ENCODE measurements at places on chromosomes 7 and 10.

DNA sequence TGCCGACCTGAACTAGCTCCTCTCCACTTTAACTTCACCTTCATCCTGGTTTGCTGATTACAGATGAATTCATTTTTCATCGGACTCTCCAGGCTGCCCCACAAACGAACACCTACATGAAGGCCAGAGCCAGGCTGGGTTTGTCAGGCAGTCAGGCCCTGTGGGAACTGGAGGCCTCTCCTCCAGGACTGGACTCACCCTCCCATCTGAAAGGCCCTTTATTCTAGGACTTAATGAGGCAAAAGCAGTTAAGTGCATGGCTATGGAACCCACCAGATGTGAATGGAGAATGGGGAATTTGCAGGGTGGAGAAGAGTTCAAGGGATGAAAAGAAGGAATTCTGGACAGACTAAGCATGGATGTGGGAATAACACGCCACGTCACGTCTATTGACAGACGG lies 170.8 kb downstream of the ARHGAP12 start:
- DNase-seq: no peak

- DNase-seq: no peak
These were observed 379.3 kb upstream of the POM121L12 start for GRCh38 chr7:52656098-52656497.

DNA sequence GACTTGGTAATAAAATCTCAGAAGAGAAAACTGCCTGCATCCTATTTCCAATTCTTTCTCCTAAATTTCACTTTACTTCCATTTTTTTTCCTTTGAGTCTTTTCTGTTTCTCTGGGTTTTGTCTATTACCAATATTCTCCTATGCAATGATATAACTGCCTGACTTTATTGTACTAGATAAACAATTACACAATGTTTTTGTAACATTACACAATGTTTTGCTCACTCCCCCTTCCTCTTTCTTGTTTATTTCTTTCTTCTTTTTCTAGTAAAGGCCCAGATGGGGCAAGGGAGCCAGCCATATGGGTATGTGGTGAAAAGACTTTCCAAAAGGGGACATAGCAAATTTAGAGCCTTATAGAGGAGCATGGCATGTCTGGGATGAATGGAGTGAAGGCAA lies 278.7 kb upstream of the PHYHIPL start:
- DNase-seq: no peak

GRCh38 chr10:43202224-43202656 lies 64.0 kb downstream of the CSGALNACT2 start:
- no peak for DNase-seq

GRCh38 chr10:42490368-42490767 lies 148.0 kb downstream of the ZNF33B start:
- no peak for DNase-seq

DNA sequence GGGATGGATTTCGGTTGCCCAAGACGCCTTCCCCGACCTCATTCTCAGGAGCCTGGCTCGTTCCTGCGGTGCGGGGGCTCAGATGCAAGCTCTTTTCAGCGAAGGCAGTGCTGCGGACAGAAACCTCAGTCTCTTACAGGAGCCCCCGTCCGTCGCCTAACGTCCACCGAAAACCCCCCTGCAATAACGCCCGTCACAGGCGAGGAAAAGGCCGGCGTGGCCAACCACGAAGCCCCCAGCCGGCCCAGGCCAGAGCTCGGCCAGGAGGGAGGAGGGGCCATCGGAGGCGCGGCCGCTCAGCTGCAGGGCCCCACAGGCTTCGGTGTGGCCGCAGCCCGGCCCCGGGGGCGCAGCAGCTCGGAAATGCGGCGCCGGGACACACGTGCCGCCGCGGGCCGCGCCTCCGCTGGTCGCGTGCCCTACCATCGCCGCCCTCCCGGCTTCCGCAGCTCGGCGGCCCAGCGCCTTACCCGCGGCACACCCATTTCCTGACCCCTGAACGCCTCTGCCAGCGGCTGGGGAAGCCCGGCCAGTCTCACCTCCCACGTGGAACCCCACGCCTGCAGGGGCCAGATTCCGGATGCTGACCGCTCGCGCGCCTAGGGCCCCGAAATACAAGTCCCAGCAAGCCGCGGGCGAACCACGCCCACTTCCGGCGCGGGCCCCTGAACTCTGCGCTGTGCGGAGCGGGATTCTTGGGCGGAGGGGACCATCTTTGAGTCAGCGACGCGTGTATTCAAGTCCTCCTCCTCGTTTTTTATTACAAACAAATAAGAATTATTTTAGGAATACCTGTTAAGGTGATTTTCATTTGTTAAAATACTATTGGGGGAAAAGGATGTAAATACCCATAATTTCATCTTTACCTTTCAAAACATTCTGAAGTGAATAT lies at the start of gene ZNF239:
TSS of gene ZNF239 (minus strand) at position 616 of the 892 bp plus-strand sequence. CDS start 16,537 bp downstream, outside the sequence.
- DNase-seq: peak; percentile 86

DNA sequence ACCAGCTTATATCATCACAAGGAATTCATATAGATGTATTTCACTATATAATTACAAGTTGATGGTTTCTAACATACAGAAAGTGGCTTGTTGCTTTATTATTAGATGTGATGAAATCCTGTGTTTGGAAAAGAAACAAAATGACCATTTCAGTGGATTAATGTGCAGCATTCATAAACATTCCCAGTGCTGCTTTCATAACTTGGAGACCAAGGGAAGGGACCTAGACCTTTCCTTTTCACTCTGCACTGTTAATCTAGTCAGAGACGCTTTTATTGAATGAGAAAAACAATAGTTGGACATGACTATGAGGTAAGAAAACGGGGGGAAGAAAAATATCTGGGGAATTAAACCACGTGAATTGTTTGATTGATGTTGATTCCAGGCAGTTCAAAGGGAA lies 160.0 kb downstream of the HDAC9 start:
- peak; percentile 1 for DNase-seq

DNA sequence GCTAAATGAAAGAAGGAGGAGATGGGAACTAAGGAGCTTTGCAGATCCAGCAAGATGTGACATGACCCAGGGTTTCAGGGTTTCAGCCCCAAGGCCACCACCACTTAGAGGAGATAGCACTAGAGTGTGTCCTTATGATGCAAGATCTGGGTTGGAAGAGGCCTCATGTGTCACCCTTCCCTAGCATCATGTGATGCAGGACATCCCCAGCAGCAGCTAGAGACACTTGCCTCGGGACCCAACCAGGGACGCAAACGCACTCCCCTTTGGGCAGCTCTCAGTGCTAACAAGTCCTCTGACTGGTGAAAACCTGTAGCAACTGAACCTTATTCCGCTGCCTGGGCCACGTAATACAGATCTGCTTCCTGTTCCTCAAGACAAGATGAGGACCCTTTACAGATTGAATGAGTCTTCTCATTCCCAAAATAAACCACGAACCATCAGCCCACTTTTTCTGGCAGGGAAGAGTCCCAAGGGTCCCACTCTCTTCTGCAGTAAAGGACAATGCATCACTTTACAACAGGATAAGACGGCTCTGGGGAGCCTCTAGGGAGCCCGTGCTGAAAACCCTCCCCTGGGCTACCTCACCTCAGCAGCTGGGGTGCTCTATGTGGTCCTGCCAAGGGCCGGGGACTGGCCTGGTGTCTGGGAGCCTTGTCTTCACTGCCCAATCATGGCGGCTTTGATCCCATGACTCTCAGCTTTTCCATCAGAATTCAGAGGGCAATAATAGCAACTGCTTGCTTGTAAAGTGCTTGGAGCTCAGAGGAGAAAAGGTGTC lies 44.8 kb upstream of the GDF10 start:
- no peak for DNase-seq

DNA sequence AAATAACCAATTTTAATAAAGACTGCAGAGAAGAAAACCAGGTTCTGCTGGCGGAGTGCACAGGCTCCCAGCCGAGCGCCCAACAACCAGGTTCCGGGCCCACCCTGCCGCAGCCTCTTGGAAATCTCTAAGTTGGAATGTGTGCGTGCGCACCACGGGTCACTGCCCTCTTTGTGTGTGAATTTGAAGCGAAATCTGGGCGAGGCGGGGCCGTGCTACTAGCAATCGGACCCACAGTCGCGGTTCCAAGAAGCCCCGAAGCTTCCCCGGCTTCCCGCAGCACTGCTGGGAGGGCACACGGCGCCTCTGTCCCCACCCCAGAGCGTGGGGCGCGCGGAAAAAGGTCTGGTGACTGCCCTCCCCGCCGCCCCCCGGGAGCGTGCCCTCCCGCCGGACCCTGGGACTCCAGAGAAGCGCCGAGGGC lies 666 bp upstream of the MAP3K8 start:
- DNase-seq: peak; percentile 65

DNA sequence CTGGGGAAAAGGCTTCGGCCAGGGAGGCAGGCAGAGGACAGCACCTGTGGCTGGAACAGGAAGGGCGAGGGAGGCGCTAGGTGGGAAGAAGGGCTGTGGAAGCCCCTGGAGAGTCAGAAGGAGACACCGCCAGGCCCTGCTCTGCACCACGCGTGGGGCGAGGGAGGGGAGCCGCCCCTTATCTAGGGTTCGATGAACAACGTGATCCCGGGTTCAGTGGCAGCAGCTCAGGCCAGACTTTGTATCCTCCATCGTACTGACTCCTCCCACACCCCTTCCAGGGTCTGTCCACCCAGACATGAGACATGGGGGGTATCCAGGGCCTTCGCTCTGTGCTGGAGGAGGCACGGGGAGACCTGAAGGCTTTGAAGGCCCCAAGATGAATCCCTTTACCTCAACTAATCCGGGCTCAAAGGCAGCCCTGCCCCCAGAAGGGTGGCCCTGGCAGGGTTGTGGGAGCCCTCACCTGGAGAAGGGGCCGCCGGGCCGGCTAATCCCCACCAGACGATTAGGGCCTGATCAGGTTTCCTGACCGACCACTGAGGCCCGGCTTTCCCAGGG lies 110.8 kb downstream of the PDGFA start:
- DNase-seq: no peak

DNA sequence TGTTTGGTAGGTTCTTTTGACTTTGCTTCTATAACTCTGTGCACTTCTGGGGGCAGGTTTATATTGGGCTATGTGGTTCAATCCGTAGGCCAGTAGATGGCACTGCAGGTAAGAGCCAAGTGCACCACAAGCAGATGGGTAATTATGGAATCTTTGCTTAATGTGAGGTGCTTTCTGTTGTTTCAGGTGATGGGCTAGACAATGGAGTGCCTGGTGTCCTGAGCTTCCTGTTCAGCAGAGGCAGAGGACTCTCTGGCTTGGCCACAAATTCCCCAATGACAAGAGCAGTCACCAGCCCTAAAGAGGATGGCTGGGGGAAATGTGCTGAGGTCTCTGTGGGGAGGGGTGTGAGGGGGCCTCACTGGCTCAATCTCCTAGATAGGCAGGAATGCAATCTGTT lies 455.0 kb downstream of the CCSER2 start:
- no peak for DNase-seq

GRCh38 chr7:151491859-151492258 lies 27.8 kb downstream of the RHEB start:
- peak; percentile 77 for DNase-seq

- DNase-seq: no peak
These were observed 57.5 kb downstream of the UNCX start for GRCh38 chr7:1290026-1290678.

DNA sequence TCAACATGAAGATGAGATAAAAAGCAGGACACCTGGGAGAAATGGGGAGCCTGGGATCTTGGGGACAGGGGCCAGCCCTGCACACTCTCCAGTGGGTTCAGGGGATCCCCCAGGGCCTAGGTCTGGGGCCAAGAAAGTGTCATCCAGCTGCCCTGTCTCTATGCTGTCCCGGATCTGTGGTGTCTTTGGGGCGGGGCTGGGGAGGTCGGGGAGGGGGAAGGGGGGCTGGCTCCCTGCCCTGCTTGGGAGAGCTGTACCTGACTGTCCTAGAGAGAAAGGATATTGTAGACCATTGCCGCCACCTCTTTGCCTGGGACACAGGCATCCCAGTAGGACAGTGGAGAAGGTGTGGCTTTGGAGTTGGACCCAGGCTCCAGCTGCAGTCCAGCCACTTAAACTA lies 7.0 kb upstream of the SPACDR start:
- no peak for DNase-seq

- DNase-seq: no peak
These were observed 79.6 kb downstream of the TRIL start for GRCh38 chr7:28878481-28878880.

DNA sequence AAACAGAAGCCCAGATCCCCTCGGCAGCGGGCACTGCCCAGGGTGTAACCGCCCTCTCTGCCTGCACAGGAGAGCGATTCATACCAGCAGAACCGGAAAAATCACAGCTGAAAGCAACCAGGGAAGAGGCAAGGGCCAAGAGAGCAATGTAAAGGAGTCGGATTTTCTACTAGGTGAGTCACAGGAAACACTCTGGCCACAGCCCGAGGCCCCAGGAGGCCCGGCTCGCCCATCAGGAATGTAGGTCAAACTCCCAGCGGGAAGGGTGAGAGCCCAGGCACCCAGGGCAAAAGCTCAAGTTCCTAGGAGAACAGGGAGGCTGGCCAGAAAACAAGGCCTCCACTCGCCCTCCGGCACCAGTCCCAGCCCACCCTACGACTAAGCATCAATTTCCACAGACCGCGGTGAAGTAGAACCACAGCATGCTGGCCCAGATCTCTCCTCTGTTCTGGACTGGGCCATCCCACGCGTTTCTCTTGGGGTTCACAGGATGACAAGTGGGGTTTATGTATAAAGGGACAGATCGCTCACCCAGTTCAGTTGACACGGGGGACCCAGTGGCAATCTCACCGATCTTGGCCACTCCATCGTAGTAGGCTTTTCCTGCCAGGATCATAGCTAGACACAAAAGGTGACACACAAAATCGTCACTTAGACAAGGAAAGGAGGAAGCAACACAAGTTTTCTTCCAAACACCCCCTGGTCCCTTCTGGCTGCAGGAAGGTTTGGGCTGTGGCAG lies 46.2 kb downstream of the BAIAP2L1 start:
- peak; percentile 63 for DNase-seq

DNA sequence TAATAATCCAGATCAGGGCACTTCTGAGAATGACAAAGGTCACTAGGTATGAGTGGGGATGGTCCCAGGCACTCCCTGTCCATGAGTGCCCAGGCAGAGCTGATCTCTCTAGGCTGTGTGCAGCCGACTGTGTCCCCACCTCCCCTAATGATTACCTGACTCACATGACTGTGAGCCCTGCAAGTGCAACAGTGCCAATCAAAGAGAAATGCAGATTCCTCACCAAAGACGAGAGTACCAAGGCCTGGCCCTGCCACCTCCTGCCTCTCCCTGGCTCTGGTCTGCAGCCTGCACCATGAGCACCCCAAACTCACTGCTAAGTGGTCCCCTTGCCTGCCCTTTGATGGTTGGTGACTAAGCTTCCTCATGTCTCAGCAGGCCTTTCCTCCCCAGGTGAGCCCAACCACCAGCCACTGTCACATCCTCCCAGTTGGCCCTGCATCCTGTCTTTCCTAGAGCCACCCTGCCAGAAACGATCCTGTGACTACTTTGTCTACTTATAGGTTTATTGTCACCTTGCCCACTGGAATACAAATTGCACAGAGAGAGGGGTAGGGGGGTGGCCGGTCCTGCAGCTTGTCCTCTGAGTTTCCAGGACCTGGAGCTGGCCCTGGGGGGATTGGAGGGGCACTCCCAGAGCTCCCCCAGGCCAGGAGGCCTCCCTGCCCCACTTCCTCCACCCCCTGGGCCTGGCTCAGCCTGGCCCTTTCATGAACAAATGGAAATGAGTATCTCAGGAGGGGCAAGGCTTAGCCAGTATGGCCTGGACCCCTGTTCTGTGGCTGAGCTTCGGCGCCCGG lies 22.4 kb upstream of the GDF10 start:
- DNase-seq: no peak
